Stimulated activated CD4-positive, alpha-beta T cell treated with anti-CD3 and anti-CD28 coated beads, TNF-alpha, amount 100 ng/mL, for 1 hour (primary cell): ENCODE measurements at places on chromosomes 7 and 10.

GRCh38 chr10:22536620-22537019 is 177.8 kb downstream of the PIP4K2A start:
- DNase-seq: no peak

GRCh38 chr7:16071246-16071857 is 350.0 kb downstream of the CRPPA start:
- no peak for DNase-seq

DNA sequence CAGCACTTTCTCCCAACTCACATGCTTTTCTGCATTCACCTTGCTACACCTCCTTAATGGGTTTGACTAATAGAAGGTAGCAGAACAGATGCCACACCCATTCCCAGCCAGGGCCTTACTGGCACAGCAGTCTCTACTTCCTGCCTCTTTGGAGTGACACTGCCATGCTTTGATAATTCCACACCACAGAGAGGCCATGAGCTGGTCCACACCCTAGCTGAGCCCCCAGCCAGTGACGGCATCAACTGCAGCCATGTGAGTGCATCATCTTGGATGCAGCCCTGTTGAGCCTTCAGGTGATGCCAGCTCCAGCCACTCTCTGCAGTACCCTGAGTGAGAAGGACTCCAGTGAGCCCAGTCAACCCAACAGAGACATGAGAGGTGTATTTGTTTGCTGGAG is 27.5 kb upstream of the EZH2 start:
- no peak for DNase-seq

DNA sequence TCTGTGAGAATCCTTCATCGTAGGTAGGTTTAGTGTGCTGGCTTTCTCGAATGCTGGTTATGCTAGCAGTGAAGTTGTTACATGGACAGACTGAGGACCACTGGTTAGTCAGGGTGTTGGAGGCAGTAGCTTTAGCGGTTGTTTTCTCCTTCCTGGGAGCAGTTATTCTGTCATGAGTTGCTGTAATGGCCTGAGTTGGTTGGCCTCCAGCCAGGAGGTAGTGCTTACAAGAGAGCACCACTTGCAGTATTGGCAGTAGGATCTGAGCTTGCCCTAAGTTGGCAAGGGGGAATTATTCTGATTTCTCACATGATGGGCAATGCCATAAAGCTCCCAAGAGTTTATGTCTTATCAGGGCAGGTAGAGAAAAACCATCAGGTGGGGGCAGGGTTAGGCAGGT is 58.0 kb downstream of the IPMK start:
- DNase-seq: no peak

DNA sequence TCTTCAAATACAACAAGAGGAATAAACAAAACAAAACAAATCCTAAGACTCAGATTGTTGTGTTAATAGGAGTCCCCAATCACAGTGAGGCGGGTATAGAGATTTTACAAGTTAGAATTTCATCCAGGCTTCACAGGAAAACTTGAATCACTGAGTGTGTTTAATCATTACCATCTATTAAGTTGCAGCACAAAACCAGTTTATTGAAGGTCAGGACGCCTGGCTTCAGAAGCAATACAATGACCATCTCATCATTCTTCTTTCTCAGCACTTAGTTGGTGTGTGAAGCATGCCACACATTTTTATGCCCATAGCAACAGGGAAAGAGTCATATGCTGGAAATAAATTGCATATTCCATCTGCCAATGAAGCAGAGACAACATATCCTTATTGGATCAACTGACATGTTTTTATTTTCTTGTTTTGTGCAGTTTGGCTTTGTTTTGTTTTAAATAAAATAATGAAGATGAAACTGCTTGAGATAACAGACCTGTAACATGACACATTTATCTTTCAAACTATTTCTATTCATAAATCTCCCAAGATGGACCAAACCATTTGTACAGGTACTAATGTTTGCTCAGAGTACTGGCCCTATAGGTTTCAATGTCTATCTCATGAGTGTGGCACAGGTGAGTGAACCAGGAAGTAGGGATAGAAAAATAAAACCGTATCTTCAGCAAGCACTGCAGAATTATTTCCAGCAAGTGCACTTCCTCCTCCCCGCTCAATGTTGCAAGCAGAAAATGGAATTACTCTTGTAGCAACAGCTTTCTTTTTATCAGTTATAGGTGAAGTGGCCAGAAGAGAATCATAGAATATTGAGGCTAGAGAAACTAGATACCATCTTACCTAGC is 40.4 kb downstream of the TAC1 start:
- no peak for DNase-seq

GRCh38 chr10:129033790-129034272 is 433.2 kb upstream of the MGMT start:
- no peak for DNase-seq

DNA sequence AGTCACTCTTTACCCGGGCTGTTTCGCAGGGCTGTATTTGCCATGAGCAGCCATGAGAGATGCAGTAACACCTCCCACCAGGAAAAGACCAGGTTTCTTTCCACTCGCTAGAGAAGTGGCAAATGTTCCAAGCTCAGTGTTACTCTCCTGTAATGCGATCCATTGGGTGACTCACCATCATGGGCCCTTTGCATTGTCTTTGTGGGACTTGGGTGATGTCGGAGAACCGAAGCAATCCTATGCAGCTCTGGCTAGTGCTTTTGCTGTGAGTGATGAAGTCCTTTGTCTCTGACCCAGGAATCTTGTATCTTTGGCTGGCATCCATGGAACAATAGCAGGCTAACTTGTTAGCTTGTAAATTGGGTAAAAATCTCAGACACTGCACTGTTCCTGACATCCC is 40.0 kb downstream of the GHRHR start:
- no peak for DNase-seq

DNA sequence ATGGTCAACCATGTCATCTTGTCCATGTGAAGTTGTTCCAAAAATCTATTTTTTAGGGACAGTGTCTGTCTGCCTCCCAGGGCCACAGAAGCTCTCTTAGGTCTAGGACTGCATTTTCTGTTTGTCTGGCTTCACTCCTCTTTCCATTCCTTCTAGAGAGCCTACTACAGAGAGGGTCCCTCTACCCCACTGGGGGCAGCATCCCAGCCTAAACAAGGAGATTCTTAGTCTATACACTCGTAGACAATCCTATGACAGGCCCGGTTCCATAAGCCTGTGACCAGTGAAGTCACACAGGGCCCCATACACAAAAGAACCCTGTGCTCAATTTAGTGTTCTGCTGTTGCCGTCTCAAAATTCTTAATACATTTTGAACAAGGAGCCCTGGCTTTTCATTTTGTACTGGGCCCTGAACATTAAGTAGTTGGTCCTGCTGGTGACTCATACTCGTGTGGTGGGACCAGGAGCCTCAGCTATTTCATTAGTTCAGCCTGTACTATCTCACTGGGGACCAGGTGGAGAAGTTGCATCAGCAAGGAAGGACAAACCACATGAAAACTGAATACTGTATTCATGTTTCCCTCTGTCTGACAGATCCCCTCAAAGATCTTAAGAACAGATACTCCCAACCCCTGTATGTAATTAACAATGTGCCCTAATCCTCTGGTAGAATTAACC is 23.5 kb upstream of the FAM180A start:
- DNase-seq: no peak

DNA sequence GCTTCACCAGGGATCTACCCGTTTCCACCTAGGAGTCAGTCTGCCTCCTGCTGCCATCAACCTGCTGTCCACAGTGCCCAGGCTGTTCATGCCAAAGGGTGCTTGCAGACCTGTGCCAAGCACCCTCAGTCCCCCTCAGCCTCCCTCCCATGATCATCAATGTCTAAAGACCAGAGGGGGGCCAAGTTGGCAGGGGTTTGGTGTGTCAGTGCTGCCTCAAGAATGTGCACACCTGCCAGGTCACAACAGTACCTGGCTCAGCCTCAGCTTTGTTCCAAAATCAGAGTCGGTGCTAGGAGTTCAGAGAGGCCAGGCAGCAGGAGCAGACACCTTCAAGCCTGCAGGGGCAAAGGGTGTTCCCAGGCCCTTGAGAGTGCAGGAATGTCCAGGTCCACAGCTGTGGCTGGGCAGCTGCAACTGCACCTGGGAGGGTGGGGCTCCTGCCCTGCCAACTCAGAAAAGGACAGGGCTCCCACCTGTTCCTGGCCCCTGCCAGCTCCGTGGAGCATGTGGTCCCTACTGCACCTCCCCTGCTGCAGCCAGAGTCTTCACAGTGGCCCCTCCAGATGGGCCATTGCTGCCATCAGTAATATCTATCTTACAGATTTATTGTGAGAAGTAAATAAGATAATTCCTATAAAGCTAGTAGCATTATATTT is 219.5 kb downstream of the POLR1F start:
- DNase-seq: no peak

GRCh38 chr7:463817-464453 is 55.7 kb downstream of the PDGFA start:
- DNase-seq: no peak

DNA sequence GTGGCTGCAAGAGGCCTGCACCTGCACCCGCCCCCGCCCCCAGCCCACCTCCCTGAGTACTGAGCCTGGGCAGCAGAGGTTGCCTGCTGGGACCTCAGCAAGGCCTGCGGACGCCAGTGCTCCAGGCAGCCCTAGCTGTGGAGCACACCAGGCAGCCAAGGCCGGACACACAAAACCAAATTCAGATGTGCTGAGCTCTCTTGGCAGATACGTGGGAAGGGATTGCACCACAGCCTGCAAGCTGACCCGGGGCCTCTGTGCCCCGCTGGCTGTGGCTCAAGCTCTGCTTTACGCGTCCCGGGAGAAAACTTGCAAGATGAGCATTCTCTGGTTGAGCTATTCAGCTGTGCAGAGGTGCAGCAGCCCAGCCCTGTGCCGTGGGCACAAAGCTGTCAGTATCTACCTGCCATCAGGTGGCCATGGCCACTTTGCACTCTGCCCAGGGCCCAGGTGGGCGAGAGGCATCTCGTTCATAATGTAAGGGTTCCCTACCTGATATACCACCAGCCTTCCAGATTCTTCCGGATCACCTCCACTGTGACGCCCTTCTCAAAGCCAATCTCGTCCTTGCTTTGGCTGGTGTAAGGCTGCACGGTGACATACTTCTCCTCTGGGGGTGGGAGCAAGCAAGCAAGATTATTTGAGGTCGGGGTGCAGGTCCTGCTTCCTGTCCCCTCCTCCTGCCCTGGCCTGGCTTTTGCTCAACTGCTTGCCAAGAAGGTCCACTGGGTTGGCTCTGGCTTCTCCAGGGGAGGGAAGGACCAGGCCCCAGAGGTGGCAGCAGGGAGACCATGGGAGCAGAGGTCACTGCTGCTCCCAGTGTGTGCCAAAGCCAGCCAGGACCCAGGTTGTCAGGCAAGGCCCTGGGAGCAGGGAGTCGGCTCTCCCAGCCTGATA is 123.4 kb downstream of the NEURL1 start:
- DNase-seq: no peak
